ENCODE measurements at places on chromosomes 7 and 10. TPM values are rescaled to one million over a fixed set of nuclear protein-coding genes. Genes with fewer than 3 reads are reported as not detected.

GRCh38 chr10:94137747-94138146 lies 144.0 kb downstream of the PLCE1 start:
- no peak for DNase-seq

The GPR15LG gene
- polyA plus RNA-seq = 1.4 TPM

- no peak for DNase-seq
These were observed 217.8 kb upstream of the SEMA3A start for GRCh38 chr7:84412161-84412969.

DNA sequence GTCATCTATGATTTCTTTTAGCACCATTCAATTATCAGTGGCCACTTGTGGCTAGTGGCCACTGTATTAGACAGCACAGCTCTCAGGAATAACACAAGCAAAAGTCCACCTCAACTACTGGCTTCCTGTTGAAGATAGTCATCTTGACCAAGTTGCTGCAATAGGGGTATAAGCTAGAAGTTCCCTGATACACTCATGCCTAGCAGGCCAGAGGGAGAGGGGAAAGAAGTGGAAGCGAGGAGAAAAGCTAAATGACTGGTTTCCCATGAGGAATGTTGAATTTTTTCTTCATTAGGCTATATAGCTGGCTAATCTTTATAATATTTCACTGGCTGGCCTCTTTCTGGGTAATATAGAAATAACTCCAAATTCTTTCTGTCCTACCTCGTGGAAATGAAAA lies 327.5 kb upstream of the MEOX2 start:
- no peak for DNase-seq

Data from large intestine (tissue), 12 donors.